CD4-positive, alpha-beta T cell (primary cell): ENCODE measurements at places on chromosomes 2 and 18. TPM values are rescaled to one million over a fixed set of nuclear protein-coding genes. Genes with fewer than 3 reads are reported as not detected.

- no peak overlapping the region for H3K4me3 ChIP-seq
- no peaks in the 10 kb centered on the region for H3K4me1 ChIP-seq
- H3K27me3 ChIP-seq, result no peaks in the 10 kb centered on the region
Measured at GRCh38 chr18:74140582-74140981, 7.1 kb downstream of the FBXO15 start.

DNA sequence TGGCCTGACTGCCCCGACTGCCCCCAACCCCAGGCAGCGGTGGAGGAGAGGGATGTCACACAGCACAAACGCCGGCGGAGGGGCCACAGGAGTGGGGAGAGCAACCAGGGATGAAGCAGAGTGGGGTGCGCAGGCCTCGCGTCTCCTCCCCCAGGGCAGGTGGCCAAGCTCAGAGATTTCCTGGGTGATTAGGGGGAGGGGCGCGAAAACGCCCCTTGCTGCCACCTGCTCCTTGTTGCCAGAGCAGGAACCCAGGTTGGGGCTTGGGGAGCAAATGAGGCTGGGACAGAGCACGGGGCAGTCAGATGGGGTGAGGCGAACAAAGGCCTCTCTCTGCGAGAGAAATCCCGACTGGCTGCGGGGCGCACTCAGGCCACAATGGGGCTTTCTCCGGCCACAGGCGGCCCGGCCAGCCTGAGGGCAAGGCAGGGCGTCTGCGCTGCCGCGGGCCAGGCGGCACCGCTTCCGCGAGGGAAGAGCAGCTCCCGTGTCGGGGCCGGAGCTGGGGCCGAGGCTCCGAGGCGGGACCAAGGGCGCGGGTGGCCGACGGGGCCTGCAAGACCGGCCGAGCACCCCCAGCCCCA is 11.5 kb downstream of the TEX44 start:
- no peak overlapping the region for H3K27ac ChIP-seq
- no peak for DNase-seq
- peaks cover 23% of the 10 kb centered on the region for H3K4me1 ChIP-seq
- H3K27me3 ChIP-seq, result no peaks in the 10 kb centered on the region

DNA sequence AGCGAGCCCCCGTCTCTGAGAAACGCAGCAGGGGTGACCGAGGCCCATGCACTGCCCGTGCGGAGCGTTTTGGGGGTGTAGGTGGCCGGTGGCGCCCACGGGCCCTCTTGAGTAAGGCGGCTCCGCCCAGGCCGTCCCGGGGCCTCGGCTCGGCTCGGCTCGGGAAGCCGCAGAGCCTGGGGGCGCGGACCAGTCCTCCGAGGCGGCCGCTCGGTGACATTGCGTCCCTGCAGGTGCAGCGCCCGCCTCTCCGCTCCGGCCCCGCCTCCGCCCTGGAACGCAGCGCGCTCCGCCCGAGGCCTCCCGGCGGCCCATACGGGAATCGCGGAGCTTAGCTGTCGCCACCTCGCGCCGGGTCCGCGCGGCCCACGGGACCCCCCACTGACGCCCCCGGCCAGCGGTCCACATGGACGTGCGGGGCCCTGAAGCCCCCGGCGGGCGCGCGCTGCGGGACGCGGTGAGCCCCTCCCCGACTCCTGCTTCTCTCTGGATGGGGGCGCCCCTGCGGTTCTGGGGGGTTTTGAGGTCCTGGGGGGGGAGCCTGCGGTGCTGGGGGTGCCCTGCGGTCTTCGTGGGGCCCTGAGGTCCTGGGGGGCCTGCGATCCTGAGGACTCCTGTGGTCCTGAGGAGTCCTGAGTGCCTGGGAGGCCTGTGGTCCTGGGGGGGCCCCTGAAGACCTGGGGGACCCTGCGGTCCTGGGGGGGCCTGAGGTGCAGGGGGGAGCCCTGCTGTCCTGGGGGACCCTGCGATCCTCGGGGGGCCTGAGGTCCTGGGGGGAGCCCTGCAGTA is at the start of gene HSBP1L1:
Gene HSBP1L1, plus strand, starts transcription at position 314 of the 789 bp plus-strand sequence. Its CDS starts 93 bp downstream, at position 407.
- H3K4me3 ChIP-seq, result peak within 1 kb of the TSS; percentile 67
- H3K36me3 ChIP-seq, result no peaks in the 10 kb centered on the region
- peaks cover 51% of the 10 kb centered on the region for H3K4me1 ChIP-seq
- H3K27me3 ChIP-seq, result no peaks in the 10 kb centered on the region
- H3K27ac ChIP-seq, result peak within 1 kb of the TSS; percentile 72
- DNase-seq, result peak; percentile 68

DNA sequence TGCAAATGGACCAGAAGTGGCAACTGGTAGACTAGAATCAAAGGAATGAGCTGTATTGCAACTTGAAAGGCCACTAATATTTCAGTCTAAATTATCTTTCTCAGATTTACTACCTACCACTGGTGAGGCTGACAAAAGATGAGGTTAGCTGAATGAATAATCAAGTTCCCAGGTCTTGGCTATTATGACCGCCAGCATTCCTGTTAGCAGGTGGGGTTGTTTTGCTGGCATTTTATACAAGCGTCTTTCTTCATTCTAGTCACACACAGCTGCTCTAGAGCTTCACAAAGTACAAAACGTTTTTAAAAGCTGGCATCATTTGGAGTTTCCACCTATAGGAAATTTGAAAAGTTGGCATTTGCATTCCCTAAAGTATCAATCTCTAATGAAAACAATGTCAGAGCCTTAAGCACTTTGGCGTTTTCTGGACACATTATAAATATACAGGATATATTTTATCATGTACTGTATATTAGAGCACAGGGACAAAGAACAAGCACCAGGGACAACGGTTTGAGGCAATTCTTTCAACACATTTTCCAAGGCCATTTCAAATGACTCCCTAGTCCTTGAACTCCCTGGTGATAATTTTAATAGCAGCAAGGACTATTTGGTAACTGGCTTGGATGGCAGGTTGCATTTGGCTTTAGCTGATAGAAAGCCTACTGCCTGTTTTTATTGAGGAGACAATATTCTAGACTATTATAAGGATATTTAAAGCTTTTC is 410.2 kb upstream of the CHST9 start:
- no peak overlapping the region for H3K27ac ChIP-seq
- no peaks in the 10 kb centered on the region for H3K27me3 ChIP-seq
- no peak for DNase-seq
- no peaks in the 10 kb centered on the region for H3K36me3 ChIP-seq

DNA sequence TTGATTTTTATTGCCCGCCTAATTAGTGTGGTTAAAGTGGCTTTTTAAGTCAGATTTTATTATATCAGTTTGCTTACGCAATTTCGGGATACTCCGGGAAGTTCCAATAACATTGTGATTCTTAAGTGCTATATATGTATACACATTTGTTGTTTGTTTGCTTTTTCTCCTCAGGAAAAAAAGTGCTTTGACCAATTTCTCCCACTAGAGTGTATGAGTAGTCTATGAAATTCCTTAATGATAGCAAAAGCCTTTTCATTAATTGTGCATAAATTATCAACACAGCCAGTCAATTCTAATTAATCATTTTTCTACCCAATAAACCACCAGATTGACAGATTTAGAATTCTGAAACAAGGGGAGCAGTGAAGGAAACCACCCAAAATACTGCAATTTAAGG is 172.2 kb downstream of the DPP10 start:
- no peaks in the 10 kb centered on the region for H3K36me3 ChIP-seq
- H3K27ac ChIP-seq, result no peak overlapping the region
- H3K27me3 ChIP-seq, result no peaks in the 10 kb centered on the region
- H3K4me3 ChIP-seq, result no peak overlapping the region
- no peak for DNase-seq

BOK gene
- not detected for total RNA-seq

CYS1 gene
- total RNA-seq, result not detected
